ENCODE measurements at places on chromosomes 2 and 18.

DNA sequence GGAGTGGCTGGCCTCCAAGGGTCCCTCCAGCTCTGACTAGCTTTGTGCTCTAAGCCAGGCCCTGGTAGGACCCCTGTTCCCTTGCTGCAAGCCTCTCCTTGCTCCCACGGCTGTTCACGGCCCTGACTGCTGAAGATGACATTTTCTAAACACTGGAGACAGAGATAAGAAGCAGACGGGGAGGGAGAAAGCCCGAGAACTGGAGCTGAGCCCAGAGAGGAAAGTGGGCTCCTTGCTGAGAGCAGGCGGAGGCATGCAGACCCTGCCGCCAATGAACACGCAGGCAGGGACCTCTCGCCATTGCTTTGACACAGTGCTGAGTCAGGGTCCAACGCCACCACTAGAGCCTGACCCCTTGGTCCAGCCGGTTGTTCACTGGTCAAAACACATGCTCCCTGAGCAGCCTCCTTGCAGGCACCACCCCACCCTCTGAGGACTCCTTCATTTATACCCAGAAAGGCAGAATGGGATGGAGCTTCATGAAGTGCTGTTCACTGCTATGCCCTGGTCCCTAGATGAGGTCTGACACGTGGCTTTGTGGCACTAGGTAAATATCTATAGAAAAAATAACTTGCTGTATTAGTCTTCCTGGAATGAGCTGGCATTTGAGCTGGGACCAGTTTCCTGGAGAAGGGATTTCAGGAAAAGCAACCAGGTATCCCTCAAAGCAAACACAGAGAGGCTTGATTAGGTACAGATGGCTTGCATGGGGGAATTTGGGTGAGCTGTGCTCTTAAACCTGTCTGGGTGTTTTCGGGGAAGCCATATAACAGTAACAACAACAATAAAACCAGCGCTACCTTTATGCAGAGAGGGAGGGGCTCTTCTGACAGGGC is 65.7 kb downstream of the MCFD2 start:
- no peak for DNase-seq

DNA sequence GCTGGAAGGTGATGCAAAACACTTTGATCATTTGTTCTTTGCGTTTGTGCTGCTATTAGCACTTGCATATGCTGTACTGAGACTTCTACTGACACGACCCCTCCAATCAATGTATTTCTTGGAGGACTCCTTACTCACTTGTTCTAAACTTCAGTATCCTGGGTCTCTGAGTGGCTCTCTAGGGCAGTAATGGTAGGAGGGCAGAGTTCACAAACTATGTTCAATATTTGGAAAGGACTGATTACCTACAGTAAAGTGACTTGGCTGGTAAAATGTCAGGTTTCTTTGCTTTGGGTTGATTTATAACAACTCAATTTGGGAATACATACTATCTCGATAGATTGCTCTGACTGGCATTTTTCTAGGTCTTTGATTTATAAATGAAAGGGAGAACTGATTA is 93.7 kb downstream of the TRIM43 start:
- DNase-seq: no peak

GRCh38 chr18:9934274-9934673 is 20.5 kb downstream of the VAPA start:
- DNase-seq: no peak

DNA sequence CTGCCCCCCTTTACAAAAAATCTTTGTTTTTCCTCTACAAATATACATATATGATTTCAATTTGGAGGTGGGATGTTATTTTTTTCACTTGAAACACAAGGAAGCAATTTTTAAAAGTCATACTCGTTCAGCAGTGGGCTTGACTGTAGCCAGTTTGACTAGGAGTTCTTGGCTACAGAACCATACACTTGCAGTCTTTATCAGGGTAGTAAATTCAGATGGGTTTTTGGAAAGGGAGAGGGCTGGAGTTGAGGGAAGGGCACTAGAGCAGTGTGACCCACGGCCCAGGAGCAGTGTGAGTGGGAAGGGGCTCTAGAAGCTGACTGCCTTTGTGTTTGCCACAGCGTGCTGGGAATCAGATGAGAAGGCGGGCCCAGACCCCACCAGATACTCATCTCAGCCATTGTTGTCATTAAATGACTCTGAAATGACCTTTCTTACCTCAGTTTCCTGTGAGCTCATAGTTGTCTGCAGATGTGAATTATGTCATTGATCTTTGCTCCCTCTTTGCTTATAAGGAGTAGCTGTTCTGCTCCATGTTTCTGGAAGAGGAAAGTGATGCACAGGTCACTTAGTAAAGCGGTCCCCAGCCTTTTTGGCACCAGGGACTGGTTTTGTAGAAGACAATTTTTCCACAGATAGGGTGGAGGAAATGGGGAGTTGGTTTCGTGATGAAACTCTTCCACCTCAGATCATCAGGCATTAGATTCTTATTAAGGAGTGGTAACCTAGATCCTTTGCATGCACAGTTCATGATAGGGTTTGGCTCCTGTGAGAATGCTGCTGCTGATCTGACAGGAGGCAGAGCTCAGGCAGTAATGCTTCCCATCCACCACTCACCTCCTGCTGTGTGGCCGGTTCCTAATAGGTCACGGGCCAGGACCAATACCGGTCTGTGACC is 116.8 kb downstream of the SPTBN1 start:
- no peak for DNase-seq

GRCh38 chr2:136125236-136125635 is 7.3 kb upstream of the CXCR4 start:
- no peak for DNase-seq

GRCh38 chr2:97871096-97871780 is 124.5 kb downstream of the TMEM131 start:
- DNase-seq: no peak

- DNase-seq: no peak
Observed at GRCh38 chr2:165629776-165630175, 160.3 kb downstream of the CSRNP3 start.

GRCh38 chr2:30072250-30072842 is 74.5 kb upstream of the YPEL5 start:
- no peak for DNase-seq

DNA sequence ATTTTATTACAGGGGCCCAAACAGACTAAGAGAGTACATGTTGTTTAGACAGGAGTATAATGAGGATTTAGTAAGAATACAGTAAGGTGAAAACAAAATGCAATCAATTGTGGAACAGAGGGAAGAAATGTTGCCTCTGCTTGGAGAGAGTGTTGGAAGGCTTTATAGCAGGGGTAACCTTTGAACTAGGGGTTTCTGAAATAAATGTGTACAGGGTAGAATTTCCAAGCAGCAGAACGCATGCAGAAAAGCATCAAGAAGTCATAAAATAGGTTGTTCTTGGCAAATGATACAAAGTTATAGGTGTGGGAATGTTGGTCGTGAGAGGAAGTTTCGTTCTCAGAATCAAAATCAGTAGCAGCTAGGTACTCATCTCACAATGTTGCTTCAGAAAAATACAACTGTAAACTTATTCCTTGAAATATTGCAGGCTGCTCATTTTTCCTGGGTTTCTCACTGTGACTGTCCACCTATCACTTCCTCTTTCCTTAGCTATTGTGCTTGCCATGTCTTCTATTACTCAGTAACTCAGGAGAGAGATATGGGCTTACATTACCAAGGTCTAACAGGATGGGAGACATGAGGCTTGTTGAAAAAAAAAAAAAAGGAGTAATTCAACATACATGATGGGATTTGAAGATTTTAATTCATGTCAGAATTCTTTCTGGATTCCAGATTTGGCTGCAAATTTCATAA is 17.1 kb upstream of the HNMT start:
- no peak for DNase-seq

DNA sequence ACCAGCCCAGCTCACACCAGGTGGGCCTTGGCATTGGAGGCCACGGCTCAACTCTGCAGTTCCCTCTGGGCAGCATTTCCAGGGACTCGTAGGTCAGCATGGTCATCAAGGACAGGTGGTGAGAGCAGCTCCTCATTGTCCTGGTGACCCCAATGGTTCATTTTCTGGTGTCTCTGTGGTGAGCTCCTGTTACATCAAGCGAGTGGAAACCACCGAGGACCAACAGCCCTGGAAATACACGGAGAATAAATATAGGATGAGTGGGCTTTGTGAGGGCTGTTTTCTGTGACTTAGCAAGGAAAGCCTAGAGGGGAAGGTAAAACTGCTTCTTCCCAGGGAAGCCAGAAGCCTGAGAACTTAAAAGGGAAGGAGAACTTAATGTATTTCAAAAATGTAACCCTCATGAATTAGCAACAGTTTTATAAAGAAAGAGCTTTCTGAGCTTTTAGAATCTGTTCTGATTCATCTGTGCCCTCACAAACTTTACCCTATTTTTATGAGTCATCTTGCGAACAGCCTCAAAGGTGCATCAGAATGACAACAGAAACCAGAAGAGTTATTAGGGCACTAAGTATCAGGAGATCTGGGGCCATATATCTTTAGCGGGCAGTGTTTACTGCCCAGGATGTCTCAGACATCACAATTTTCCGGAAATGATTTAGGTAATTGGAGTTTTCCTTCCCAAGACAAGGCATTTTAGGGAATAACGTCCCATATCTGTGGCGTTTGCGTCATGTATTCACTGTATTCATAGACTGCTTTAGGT is 18.7 kb downstream of the C2orf92 start:
- DNase-seq: no peak

DNA sequence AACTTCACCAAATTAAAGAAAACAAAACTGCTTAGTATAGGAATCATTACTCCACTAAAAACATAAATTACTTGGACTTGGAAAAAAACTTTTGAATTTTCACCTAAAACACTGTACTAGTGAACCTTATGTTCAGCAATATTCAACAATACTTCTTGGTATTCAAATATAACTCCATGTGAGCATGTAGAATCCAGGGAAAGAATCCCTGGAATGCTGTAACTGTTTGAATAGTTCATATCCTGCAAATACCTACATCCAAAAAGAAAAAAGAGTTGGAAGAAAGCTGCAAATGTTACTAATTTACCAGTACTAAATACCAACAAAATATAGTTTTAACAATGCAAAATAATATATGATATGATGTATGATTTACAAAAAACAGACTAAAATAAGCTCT is 65.4 kb downstream of the IKZF2 start:
- DNase-seq: no peak

DNA sequence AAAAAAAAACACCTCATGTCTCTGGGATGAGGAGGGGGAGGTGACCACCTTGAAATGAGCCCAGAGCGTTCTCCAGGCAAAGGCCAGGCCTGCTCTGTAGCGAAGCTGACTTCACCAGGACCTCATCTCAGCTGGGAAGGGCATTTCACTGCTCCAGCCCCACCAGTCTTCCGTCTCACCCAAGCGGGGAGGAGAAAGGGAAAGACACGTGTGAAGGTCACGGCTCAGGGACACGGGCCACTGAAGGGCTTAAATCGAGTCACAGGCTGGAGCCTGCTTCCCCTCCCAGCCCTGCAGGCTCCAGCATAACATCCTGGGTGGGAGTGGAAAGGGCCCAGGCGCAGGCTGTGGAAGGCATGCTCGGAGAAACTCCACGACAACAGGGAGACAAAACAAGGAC is 18.1 kb downstream of the THAP4 start:
- DNase-seq: no peak

DNA sequence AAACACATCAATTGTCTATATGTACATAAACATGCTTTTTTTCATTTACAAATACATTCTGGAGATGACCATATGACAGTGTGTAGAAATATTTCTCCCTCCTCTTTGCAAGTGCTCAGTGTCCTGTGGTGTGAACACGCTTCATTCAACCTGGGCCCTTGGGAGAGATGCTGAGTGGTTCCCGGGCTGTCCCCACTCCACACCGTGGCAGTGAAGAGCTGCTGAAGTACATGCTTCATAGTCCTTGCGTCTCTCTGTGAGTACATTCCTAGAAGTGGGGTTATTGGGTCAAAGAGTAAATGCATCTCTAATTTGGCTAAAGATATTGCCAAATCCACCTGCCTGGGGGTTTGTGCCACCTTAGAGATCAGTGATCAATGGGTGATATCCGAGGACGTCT is 6.5 kb upstream of the GPR35 start:
- no peak for DNase-seq

- DNase-seq: no peak
Observed at GRCh38 chr2:21161832-21162614, 38.3 kb downstream of the TDRD15 start.

GRCh38 chr2:64865831-64866345 is 123.3 kb upstream of the SLC1A4 start:
- DNase-seq: no peak

GRCh38 chr2:227428731-227429285 is 41.1 kb upstream of the SCYGR1 start:
- no peak for DNase-seq

DNA sequence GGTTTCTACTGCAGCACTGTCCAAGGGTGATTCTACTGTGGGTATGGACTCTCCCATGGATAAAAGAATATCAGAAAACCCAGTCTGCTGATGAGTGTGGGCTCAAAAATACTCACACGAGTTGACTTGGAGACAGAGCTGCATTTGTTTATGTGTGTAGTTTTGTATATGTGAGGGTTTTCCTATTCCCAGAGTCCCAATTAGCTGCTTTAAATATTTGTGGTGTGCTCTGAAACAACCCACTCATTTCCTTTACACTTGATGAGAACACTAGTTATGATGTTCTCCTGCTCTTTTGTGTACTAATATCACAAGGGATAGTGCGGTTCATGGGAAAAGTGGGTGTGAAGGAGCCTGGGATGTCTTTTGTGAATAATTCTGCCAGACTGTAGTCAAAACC is 337.3 kb downstream of the PLCL1 start:
- DNase-seq: no peak

- no peak for DNase-seq
Observed at GRCh38 chr18:79030680-79031079, 38.5 kb upstream of the ATP9B start.

- no peak for DNase-seq
Observed at GRCh38 chr2:18630101-18630500, 40.7 kb upstream of the NT5C1B start.

DNA sequence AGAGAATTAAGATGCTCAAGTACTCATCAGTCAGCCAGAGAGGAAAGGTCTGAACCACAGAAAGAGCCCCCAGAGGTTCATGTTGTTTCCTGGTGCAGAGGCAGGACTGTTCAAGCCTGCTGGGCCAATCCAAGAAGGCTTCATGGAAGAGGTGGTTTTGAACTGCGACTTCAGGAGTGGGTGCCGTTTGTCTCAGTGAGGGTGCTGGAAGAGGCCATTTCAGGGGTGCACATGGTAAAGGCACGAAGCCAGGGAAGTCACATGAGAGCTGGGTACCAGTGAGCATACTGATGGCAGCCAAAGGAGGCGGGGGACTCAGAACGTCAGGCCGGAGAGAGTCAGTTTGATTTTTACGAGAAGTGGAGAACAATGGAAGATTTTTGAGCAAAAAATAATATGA is 55.5 kb downstream of the EMILIN2 start:
- DNase-seq: no peak

DNA sequence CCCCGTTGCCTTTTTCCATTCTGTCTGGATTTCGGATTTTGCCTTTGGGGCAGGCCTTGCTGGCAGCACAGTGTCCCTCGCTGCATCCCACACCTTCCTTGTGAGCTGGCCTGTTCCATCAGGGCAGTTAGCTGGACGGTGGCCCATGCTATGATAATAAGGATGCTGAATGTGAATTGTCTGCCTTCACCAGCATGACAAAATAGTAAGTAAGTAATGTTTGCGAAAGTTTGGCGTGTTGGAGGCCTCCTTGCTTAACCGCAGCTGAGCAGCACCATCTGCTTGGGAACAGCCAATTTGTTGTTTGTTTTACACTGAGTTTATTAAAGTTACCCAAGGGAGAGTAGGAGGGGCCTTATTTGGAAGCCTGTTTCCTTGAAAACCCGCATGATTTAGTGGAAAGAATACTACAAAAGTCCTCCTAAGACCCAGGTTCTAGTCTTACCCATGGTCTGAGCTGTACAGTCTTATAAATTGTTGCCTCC is 469.7 kb upstream of the FANCL start:
- DNase-seq: no peak
